ENCODE measurements at places on chromosomes 7 and 10. TPM values are rescaled to one million over a fixed set of nuclear protein-coding genes. Genes with fewer than 3 reads are reported as not detected.
A peak's percentile ranks its signal among the peaks of the same experiment; 100 is the strongest.

- no peak for DNase-seq
These were observed 349.7 kb upstream of the NRP1 start for GRCh38 chr10:33684211-33684611.

- DNase-seq: no peak
These were observed 78.7 kb downstream of the BEND7 start for GRCh38 chr10:13450069-13450468.

DNA sequence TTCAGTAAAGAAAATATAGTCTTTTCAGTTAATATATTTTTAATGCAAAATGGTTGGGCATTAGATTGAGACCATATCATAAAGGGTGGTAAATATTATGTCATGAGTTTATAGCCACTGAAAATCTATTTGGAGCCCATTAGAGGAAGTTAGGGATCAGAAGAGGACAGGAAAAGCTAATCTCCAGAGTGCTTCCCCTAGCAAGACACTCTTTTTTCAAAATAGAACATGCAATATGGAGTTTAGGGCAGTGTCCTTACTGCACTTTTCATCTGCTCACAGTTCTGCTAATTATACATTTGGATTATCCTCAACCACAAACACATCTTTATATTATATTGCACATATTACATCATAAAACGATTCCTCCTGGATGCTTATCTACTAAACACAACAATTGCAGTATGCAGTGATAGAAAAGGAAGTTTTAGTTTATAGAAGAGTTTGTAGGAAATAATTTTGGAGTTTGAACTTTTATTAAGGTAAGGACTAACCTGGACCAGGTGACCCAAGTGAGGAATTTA, 159.8 kb downstream of the PHF14 start:
- no peak for DNase-seq

DNA sequence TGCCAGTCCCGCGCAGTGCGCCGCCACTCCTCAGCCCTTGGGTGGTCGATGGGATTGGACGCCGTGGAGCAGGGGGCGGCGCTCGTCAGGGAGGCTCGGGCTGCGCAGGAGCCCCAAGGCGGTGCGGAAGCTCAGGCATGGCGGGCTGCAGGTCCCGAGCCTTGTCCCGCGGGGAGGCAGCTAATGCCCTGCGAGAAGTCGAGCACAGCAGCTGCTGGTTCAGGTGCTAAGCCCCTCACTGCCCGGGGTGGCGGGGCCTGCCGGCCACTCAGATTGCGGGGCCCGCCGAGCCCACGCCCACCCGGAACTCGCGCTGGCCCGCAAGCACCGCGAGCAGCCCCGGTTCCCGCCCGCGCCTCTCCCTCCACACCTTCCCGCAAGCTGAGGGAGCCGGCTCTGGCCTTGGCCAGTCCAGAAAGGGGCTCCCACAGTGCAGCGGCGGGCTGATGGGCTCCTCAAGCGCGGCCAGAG, 14.4 kb upstream of the WASL start:
- no peak for DNase-seq

DNA sequence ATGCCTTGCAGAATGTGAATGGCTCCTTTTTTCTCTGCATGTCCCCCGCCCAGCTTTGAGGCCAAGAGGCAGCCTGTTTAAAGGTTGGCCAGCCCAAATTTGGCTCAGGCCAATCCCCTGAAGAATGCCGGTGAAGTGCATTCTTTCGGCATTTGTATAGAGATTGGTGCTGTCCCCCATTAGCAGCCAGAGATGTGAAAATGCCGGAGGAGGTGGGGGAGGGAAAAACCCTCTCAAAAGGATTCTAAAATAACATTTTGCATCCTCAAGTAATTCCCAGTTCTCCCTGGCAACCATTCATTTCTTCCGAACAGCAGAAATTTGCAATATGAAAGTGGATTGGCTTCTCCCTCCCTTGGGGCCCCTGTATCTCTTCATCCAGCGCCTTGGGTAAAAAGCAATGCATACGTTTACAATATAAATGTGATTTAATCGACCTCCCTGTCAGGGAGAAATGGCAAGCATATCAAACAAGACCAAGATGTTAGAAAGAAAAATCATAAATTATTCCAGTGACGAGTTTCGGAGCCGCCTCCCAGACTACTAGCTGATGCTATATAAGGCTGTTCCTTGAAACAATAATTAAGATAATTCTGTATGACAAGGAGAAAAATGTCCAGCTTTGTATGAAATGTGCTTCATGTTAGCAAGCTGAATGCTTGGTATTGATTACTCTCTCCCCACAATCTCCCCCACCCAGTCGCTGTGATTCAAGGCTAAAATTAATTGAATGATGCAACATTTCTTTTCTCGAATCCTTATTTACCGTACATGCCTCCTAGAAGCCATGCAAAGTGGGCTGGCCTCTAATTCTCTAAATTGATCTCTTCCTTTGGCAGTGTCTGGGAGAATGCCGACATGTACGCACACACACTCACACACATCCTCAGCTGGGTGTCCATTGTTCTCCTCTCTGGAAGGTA, 323.7 kb downstream of the RPS24 start:
- no peak for DNase-seq

DNA sequence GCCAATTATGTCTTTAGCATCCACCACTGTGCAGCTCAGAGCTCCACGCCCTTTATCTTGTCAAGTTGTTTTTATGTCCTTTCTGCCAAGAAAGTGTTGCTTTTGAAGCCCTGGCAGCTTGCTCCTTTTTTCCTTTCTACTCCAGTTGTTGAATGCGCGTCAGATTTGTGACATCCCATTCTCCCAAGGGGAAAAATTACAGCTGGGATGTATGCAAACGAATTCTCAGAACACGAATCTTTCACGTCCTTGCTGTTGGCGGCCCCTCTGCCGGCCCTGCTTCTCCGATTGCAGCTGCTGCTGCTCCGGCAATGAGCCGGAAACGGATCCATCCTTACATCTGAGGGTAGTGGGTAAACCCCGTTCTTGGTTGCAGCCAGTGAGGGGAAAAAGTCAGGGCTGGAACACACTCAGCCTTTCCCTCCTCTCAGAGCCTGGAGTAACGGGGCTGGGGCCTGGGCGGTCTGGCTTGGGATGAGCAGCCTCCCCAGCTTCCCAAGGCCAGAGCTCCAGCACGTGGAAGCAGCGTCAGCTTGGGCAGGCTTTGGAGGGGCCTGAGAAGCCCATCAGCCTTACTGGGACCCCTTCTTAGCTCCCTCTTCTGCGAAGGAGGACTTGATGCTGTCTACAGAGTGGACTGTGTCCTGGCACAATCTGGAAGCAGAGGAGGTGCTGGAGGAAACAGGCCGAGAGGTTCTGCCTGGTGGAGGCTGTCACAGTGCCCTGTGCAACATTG, 79.0 kb upstream of the CHST15 start:
- peak; percentile 25 for DNase-seq

GRCh38 chr10:82943142-82943541, 1068.1 kb downstream of the NRG3 start:
- no peak for DNase-seq

DNA sequence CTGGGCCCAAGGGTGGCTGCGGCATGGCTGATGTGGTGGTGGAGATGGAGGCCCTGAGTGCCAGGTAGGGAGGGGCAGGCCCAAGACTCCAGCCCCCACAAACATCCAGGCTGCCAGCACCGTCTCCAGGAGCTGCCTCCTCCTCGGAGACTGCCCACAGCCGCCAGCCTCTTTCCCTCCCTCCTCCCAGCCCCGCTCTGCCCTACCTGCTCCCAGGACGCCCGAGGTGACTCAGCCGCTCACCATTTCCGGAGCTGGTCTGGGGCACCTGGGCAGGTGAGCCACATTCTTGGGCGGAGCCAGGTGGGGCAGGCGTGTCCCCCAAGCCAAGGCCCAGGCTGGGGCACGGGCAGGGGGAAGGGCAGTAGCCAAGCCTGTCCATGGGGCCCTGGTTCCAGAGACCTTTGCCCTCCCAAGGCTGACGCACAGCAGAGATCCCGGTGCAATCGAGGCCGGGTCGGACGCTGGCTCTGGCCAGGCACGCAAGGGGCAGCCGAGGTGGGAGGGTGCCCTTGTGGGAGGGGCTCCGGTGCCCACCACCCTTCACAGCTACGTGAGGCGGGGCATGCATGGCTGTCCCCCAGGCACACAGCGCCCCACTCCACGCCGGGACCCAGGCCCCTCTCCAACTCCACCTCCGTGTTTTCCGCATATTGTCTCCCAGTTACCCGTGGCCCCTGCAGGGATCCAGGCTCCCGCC, 8.8 kb downstream of the ADAP1 start:
- peak; percentile 97 for DNase-seq

DNA sequence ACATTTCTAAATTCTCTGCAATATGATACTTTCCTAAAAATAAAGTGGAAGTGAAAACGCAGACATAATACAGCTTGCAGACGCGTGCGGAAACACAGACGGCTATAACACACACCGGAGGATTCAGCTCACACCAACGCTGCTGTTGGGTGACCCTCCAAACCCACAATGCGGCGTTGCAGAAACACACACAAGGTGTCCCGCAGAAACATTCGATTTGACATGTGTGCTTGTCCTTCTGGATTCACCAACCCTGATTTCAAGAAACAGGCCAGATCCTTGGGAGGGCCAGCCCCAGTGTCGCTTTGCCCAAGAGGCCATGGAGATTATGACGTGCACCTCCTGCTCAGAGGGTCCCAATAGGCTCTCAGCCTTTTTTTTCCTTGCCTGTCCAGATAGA, 136.7 kb upstream of the TCERG1L start:
- no peak for DNase-seq

DNA sequence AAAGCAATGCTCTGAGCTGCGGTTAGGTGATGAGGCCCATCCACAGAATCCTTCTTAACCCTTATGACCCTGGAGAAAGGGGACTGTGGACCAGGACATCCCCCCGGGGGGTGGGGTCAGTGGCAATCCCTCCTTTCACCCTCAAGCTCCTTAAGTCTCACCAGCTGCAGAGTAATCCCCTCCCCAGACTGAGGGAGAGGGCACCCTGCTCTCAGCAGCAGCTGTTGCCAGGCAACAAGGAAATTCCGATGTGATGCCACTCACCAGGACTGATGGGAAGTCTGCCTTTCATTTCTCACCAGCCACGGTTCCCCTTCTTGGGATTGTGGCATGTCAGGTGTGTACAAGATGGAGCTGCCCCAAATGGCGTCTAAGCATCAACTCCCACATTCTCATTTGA, 129.6 kb downstream of the DOCK1 start:
- DNase-seq: no peak

- DNase-seq: no peak
These were observed 481.8 kb downstream of the SEMA3D start for GRCh38 chr7:84705079-84705478.

DNA sequence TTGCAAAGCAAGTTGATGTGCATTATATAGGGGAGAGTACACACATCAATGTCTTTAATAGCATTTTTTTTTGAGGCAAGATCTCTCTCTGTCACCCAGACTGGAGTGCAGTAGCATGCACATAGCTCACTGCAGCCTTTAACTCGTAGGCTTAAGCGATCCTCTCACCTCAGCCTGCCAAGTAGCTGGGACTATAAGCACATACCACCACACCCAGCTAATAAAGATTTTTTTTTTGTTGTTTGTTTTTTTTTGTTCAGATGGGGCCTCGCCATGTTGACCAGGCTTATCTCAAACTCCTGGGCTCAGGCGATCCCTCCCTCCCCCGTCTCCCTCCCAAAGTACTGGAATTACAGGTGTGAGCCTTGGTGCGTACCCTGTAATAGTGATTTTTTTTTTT, 1.5 kb downstream of the UMAD1 start:
- DNase-seq: peak; percentile 68

DNA sequence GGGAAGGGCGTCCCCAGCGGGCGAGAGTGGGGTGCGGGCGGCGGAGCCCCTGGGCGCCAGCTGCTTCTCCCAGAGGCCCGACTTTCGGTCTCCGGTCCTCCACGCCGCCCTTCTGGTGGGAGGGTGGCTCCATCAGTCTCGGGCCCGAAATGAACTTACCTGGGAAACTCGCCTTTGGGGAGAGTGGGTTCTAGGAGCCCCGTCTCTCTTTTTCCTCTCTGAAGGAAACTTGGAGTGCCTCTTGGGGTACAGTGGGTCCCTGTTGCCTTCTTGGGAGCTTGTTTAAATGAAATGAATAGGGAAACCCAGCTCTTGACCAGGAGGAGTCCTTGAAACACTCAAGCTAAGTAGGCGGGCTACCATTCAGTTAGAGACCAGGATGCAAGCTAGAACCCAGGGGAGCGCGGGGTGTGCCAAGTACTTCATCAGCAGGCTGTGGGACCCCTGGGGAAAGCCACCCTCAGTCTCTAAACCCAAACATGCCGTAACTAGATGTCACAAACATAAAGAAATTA, 1.3 kb downstream of the SLC26A4 start:
- no peak for DNase-seq

GRCh38 chr10:10138685-10139084, 879.0 kb upstream of the CELF2 start:
- DNase-seq: no peak

DNA sequence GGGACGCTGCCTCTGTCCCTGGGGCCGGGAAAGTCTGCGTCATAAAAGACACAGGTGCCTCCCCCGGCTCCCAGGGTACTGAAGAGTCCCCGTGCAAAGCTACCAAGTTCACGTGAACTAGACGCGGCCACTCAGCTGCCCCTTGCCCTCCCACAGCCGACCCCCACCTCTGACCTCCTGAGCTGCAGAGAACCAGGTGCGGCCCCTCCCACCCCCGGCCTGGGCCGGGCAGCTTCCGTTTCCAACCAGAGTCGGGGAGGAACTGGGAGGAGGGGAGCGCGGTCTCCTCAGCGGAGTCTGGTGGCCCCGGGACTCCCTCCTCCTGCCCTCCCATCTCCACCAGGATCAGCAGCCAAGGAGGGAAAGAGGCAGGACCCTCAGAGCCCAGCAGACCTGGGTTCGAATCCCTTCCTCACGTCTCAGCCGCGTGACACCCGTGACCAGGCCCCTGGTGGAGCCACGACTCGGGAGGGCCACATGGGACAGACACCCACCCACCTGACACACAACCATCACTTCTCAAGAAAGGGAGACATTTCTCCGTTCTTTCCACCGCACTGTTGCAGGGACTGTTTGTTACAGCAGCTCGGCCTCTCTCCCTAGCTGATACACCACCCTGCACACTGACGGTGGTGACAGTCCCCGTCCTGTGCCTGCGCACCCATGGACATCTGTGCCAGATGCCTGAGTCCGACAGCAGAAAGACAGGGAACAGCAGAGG, 37.4 kb upstream of the PDGFA start:
- no peak for DNase-seq

DNA sequence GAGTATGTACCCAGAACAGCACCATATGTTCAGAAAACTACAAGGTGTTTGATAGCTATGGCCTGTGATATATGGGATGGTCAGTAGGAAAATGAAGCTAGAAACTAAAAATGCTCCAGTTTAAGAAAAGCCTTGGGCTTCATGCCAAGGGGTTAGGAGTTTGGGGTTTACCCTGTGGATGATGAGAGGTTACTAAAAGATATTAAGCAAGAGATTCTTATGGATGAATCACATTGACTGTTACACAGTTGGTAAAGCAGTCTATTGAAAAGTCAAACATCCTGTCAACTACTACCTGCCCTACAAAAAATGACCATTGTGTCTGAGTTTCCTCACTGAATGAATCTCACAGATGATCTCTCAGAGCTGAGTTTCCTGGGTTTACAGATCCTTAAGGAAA, 166.2 kb upstream of the INHBA start:
- DNase-seq: no peak

CCDC136 gene
- polyA plus RNA-seq: 11.3 TPM

HOXA10 gene
- polyA plus RNA-seq: 0.12 TPM

HKDC1 gene
- polyA plus RNA-seq: 91.5 TPM

CDC14C gene
- polyA plus RNA-seq: 0.06 TPM

OR2A1 gene
- polyA plus RNA-seq: 0.94 TPM

PRRT4 gene
- 0.73 TPM for polyA plus RNA-seq

VSTM4 gene
- 10.2 TPM for polyA plus RNA-seq

ABCB4 gene
- polyA plus RNA-seq: 1.0 TPM

AGR2 gene
- polyA plus RNA-seq: 527 TPM

EGFR gene
- polyA plus RNA-seq: 22.9 TPM

Measured in large intestine (tissue), 12 donors.